GM23248 (cell line): ENCODE measurements at places on chromosomes 6 and 20.

DNA sequence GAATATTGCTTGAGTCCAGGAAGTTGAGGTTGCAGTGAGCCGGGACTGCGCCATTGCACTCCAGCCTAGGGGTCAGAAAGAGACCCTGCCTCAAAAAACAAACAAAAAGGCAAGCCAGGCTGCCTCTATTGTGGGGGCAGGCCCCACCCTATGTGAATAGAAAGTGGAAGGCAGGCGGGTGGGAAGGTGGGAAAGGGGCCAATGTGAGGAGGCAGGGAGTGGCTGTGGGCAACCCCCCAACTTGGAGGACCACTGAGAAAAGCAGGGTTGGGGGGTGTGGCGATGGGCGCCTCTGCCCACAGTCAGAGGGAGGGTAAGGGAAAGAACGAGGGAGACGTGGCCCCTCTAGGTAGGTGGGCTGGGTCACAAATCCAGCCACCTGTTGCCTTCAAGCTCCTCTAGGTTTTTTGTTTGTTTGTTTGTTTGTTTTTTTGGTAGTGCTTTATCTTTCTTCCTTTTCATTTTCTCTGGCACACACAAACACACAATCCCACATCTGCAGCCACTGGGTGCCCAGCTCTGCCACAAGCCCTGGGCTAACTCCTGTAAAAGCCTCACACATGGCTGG is 5.3 kb upstream of the AP5S1 start:
- H3K36me3 ChIP-seq = no peaks in the 10 kb centered on the region
- DNase-seq = no peak
- no peaks in the 10 kb centered on the region for H3K27me3 ChIP-seq

DNA sequence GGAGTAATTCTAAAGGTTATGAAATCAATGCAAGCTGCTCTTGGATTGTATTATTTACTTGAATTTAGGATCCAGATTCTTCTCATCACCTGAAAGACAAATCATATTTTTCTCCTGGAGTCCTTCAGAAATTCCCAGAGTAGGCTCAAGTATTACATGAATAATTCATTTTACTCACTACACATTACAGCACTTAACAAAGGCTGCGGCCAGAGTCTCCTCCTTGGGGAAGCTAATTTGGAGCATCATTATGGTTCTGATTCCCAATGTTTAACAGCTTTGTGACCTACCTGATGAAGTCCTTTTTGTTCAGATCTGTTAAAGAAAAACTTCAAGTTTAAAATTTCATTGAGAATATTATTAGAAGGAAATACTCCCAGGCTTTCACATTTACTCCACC is 28.7 kb downstream of the GRIK2 start:
- no peak overlapping the region for H3K27ac ChIP-seq
- no peaks in the 10 kb centered on the region for H3K36me3 ChIP-seq
- no peaks in the 10 kb centered on the region for H3K4me1 ChIP-seq

- no peak overlapping the region for H3K27ac ChIP-seq
- peak; percentile 12 for DNase-seq
- H3K36me3 ChIP-seq = no peaks in the 10 kb centered on the region
Observed at GRCh38 chr20:47859278-47859677, 74.0 kb upstream of the SULF2 start.

- no peak for DNase-seq
- no peak overlapping the region for H3K4me3 ChIP-seq
- no peak overlapping the region for H3K27ac ChIP-seq
- no peaks in the 10 kb centered on the region; the same call in 1 of the 2 replicates for H3K27me3 ChIP-seq
- no peaks in the 10 kb centered on the region for H3K36me3 ChIP-seq
- no peaks in the 10 kb centered on the region for H3K4me1 ChIP-seq
Observed at GRCh38 chr20:59733351-59733750, 129.0 kb downstream of the PHACTR3 start.

GRCh38 chr6:169265486-169266131 is 12.0 kb upstream of the THBS2 start:
- H3K27me3 ChIP-seq = no peaks in the 10 kb centered on the region
- no peak overlapping the region for H3K27ac ChIP-seq
- peaks cover 28% of the 10 kb centered on the region for H3K4me1 ChIP-seq
- H3K4me3 ChIP-seq = no peak overlapping the region

- no peaks in the 10 kb centered on the region for H3K36me3 ChIP-seq
- H3K27ac ChIP-seq = no peak overlapping the region
- H3K4me1 ChIP-seq = no peaks in the 10 kb centered on the region
- no peaks in the 10 kb centered on the region for H3K27me3 ChIP-seq
- no peak for DNase-seq
Observed at GRCh38 chr6:28371706-28372451, 22.1 kb downstream of the ZKSCAN3 start.

- H3K27me3 ChIP-seq = no peaks in the 10 kb centered on the region
- H3K4me3 ChIP-seq = no peak overlapping the region
- no peaks in the 10 kb centered on the region for H3K4me1 ChIP-seq
- DNase-seq = no peak
- H3K36me3 ChIP-seq = no peaks in the 10 kb centered on the region
Observed at GRCh38 chr6:51161752-51162151, 343.1 kb downstream of the TFAP2B start.

DNA sequence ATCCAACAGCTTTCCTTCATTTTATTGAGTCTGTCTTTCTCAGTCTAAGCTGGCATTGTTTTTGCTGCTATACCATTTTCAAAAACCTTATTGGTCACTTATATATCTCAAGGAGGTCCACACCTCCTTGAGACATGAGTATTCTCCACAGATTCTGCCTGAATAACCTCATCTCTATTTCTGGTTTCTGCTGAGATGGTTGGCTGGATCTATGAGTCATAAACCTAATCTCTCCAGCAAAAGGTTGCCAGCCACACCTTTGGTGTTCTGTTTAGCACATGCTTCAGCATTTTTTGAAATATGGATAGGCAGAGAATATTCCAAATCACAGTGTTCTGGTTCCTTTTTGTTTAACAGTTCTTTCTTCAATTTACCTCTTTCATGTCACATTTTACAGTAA is 40.8 kb upstream of the TMEM244 start:
- H3K36me3 ChIP-seq = no peaks in the 10 kb centered on the region
- peak; percentile 9 for DNase-seq
- H3K27me3 ChIP-seq = no peaks in the 10 kb centered on the region
- no peaks in the 10 kb centered on the region for H3K4me1 ChIP-seq
- H3K4me3 ChIP-seq = no peak overlapping the region
- H3K27ac ChIP-seq = no peak overlapping the region

DNA sequence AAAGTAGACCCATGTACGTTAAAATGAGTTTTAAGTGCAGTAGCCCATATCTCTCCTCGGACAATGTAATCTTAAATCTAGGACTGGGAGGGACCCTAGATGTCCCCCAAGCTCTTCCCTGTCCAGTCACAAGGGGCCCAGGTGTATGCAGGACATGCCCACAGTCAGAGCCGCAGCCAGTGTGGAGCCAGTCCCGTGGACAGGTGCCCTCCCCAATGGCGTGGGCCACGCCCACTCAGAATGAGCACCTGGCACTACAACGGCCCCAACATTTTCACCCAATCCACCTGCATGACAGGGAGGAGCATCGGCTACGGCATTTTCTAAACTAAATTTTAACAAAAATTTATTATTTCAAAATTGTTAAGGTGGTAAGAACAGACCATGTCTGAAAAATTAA is 53.2 kb downstream of the WDR27 start:
- no peak overlapping the region for H3K27ac ChIP-seq
- no peak overlapping the region for H3K4me3 ChIP-seq
- no peaks in the 10 kb centered on the region; the same call in 1 of the 2 replicates for H3K36me3 ChIP-seq
- DNase-seq = no peak
- no peaks in the 10 kb centered on the region for H3K27me3 ChIP-seq

- H3K27ac ChIP-seq = no peak overlapping the region
- no peak overlapping the region for H3K4me3 ChIP-seq
- H3K27me3 ChIP-seq = no peaks in the 10 kb centered on the region
- H3K4me1 ChIP-seq = no peaks in the 10 kb centered on the region
- DNase-seq = no peak
Observed at GRCh38 chr6:98636941-98637340, 197.4 kb upstream of the POU3F2 start.

DNA sequence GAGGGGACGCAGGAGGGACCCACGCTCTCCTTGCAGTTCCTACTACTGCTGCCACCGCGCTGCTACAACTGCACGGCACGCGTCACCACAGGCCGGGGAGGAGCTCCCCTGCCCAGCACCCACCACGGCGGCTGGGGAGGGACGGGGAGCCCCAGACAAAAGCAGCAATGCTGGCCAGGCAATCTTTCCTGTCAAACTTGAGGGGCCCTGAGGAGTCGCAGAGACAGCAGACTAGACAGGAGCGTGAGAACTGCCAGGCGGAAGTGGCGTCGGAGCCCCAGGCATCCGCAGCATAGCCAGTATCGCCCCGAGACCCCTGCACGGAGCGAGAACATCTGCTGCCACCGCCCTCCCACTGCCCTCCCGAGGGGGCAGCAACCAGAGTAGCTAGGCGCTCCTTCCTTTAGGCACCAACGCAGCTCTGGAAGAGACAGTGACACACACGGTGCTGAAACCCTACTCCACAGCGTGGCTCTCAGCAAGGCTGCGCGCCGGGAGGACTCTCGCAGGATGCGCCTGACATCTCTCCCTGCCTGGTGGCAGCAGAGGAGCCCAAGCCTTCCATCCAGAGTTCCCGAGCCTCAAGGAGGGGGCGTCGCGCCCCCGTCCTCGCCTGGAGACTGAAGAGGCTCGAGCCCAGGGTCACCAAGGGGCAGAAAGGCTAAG is 2.2 kb downstream of the TAF4 start:
- H3K4me1 ChIP-seq = peaks cover 5% of the 10 kb centered on the region; the same call in 1 of the 2 replicates
- H3K4me3 ChIP-seq = peak overlapping the region; percentile 71; the same call in 1 of the 2 replicates
- H3K27ac ChIP-seq = no peak overlapping the region
- no peaks in the 10 kb centered on the region for H3K27me3 ChIP-seq
- peak; percentile 15 for DNase-seq

DNA sequence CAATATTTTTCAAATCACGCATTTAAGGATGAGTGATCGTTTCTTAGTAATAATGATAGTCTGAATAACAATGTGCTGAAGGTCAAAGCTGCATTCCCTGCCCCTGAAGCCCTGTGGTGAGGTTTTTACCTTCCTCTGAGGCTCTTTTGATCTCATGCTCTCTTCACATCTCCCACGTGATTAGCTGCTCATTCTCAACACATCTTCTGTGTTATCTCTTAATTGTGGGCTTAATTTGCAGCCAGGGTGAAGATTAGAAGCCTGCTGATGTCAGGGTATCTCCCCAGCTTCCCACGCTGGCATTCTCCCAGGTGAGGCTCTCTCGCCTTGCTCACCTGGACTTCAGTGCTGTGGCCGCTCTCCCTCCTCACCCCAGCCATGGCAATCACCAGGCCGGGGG is 109.7 kb upstream of the FOXQ1 start:
- no peak overlapping the region for H3K4me3 ChIP-seq
- H3K27ac ChIP-seq = no peak overlapping the region
- H3K4me1 ChIP-seq = no peaks in the 10 kb centered on the region
- no peaks in the 10 kb centered on the region for H3K27me3 ChIP-seq
- no peaks in the 10 kb centered on the region for H3K36me3 ChIP-seq
